ENCODE measurements at places on chromosomes 12 and 14.

GRCh38 chr12:104694161-104694560, 237.4 kb downstream of the CHST11 start:
- DNase-seq: no peak

DNA sequence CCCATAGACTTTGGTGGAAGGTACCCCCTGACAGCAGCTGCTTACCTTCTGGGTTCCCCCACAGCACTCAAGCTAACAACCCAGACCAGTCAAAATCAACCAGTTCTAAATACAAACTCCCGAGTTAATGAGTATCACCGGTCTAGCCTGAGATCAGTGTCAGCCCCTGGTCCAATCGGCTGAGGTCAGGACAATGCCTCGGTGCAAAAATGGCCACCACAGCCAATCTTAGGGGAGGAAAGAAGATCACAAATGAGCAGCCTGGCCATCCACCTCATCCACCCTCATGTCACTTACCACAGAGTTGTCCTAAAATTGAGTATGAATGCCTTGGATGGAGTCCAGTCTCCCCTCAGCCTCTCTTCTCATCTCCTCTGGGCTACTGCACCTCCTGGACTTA, 128.5 kb downstream of the PHETA1 start:
- DNase-seq: no peak

GRCh38 chr14:20905676-20906075, 14.5 kb downstream of the RNASE3 start:
- no peak for DNase-seq

DNA sequence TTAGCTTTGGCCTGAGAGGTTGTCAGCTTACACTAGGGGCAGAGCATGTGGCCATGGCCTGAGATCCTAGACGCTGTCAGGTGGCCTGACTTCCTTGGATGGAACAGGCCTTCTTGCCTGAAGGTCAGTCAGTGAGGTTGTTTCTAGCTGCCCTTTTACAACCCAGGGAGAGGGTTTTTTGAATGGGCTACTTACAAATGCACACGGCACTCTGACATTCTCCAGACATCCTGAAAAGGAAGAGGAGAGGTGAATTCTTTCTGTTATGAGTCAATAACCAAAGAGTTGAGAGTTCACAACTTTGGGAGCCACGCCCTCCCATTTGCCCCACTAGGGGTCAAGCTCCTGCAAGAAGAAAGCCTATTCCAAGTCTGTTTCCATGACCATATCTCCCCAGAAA, 7.8 kb downstream of the KRT76 start:
- DNase-seq: no peak

DNA sequence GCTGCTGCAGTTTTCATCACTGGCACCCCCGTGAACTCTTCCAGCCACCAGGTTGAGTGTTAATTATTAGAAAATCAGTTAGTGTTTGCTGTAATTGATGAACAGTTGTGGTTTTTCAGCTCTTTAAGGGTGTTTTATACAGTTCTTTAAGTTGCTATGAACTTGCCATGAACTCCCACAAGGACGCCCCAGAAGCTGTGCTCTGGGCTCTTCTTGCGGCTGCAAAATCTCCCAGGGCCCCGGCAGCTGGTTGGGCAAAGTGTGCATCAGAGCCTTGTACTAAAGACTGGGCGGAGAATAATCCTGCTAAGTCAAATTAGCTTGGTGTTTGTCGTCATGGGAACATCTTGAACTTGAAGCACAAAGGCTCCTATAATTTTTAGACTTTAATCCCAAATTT, 82.2 kb downstream of the EML1 start:
- peak; percentile 84 for DNase-seq

- DNase-seq: peak; percentile 81
Observed at GRCh38 chr12:124713436-124714082, 146.1 kb upstream of the NCOR2 start.

- DNase-seq: peak; percentile 90
Observed at GRCh38 chr14:76720382-76720813, 40.9 kb upstream of the VASH1 start.

- no peak for DNase-seq
Observed at GRCh38 chr12:131087991-131088700, 134.4 kb downstream of the ADGRD1 start.

GRCh38 chr14:92897922-92898565, 24.9 kb upstream of the CHGA start:
- no peak for DNase-seq

DNA sequence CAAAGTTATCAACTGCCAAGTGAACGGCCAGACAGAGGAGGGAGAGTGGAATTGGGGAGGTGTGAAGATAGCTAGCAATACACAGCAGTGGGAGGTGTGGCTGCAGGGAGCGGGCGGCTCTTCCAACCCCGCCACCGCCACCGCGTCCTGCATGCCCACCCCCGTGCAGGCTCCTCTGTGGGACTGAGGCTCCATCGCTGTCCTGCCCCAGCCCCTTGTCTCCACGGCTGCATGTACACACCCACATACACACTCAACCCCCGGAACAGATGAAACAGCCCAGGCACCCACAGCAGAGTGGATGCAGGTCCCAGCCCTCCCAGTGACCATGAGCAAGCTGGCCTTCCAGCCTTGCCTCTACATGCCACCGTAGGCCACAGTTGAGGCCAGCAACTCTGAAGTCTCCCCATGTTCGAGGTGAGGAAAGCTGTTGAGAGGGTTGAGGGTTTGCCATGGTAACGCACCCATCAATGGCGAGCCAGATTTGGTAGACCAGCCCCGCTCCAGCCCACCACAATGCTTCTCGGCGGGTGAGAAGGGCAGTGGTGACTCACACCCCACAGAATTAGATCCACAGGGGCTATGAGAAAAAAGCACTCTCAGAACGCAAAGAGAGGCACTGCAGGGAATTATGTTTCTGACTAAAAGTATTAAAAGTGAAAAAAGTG, 39.3 kb downstream of the PITPNM2 start:
- DNase-seq: no peak

- DNase-seq: no peak
Observed at GRCh38 chr12:83793616-83794015, 1106.9 kb downstream of the TMTC2 start.
